ENCODE measurements at places on chromosomes 11 and 22.
A peak's percentile ranks its signal among the peaks of the same experiment; 100 is the strongest.

- DNase-seq, result peak; percentile 16
These were observed 55.2 kb downstream of the PANX1 start for GRCh38 chr11:94183886-94184264.

GRCh38 chr22:17707526-17707925 lies 66.7 kb downstream of the BID start:
- DNase-seq, result no peak

DNA sequence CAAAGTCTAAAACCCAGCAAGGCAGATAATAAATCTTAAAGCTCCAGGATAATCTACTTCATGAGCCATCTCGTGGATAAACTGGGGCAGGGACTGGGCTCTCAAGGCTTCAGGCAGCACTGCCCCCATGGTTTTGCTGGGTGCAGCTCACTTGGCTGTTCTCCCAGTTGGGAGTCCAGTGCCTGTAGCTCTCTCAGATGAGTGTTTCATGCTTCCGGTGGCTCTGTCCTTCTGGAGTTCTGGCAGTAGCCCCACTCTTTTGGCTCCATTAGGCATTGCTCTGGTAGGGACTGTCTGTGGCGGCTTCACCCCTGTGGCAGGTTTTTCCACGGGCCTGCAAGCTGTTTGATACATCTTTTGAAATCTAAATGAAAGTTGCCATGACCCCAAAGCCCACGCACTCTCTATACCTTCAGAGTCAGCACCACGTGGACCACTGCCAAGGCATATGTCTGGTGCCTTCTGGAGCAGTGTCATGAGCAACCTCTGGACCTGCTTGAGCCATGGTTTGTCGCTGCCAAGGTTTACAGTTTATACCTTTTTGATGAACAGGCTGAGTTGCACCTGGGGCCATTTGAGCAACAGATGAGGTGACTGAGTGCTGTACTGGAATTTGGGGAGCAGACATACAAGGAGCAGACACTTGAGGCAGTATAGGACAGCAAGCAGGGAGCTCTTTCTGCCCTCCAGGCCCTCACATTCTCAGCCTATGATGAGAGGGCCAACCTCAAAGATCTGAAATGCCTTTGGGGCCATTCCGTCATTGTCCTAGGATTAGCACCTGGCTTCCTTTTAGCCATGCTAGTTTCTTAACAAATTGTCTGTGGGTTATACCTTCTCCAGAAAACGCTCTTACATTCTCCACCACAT lies 48.6 kb downstream of the MTNR1B start:
- DNase-seq, result no peak

- no peak for DNase-seq
These were observed 195.2 kb upstream of the RAG2 start for GRCh38 chr11:36792996-36793914.

DNA sequence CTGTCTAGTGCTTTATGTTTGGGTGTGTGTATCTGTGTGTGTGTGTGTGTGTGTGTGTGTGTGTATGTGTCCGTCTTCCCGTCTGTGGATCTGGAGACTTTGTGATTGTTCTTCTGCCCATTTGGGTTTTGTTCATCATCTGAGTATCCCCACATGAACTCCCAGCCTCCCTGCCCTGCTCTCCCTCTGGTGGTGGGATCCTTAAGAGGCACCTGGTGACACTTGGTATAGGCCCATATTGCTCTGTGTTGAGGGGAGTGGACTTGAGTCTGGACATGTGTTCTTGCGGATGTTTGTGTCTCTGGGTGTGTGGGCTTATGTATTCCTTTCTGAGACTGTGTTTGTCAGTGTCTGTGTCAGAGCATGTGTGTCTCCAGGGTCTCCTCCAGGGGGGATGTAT lies 15.3 kb downstream of the RCOR2 start:
- no peak for DNase-seq

DNA sequence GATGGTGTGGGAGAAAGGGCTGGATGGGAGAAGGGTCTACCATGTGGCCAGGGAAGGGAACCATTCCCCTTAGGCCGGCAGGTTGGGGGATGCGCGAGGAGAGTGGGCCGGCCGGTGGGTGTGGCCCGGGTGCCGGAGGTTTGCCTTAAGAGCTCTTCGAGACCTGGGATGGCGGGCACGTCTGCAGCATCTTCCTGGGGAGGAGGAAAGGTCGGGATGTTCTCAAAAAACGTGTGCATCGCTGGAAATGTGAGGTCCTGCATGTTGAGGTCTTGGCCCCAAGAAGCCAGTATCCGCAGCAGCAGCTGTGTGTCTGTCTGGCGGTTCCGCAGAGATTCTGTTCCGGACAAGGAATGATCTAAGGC lies 1.4 kb downstream of the NAV2 start:
- DNase-seq, result no peak

GRCh38 chr11:118918128-118918685 lies 7.5 kb downstream of the BCL9L start:
- no peak for DNase-seq

DNA sequence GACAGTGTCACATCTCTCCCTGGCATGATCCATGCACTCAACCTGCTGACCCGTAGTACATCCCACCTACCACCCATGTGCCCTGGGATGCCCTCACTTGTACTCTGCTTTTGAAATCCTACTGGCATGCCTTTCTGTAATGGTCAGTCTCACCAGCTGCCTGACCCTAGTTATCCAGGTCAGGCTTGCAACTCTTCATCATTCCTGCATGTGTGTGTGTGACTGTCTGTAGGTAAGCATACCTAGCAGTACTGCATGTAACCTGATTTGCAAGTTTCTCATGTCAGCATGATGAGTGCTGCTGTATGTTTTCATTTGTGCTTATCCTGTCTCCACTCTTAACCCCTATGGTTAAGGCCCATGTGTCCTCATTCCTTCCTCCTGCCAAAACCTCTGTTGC lies 202.0 kb upstream of the MTNR1B start:
- no peak for DNase-seq

DNA sequence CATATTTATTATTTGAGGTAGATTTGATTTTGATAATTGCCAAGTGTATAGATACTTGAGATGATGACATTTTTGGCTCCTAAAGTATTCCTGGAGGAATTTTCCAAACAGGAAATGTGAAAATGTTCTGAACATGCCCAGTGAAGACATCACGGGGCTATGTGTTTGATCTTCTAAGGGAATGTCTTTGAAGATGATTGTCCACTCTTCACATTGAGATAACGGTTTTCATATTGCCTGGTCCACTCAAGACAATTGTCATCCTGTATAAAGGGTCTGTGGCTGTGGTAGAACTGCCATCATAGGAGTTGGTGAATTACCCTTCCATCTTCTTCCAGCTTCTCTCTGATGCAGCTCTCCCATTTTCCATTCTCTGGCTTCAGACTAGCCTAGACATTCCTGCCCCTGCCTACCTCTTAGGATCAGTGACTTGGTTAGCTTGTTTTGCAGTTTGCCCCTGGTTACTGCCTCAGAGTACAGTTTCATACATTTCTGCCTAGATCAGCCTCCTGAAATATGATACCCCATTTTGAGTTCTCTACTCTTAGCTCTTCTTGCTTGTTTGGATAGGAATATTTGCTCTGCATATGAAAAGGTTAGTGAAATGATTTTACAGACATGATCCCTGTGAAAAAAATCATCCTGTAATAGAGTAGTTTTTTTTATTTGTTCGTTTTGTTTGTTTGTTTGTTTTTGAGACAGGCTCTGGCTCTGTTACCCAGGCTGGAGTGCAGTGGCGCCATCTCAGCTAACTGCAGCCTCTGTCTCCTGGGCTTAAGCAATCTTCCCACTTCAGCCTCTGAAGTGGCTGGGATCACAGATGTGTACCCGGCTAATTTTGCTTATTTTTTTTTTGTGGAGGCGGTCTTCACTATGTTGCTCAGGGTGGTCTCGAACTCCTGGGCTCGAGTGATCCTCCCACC lies 111.4 kb upstream of the SORL1-AS1 start:
- no peak for DNase-seq

GRCh38 chr11:29448246-29448877 lies 568.5 kb downstream of the KCNA4 start:
- no peak for DNase-seq

GRCh38 chr11:45765836-45766235 lies 39.1 kb upstream of the SLC35C1 start:
- no peak for DNase-seq

- DNase-seq, result no peak
These were observed 139.0 kb upstream of the PITPNB start for GRCh38 chr22:28058036-28058435.
